ENCODE measurements at places on chromosomes 5 and 9. TPM values are rescaled to one million over a fixed set of nuclear protein-coding genes. Genes with fewer than 3 reads are reported as not detected.

COL23A1 gene
- 7.0 TPM for total RNA-seq

GRCh38 chr5:151663617-151664293 is 23.0 kb downstream of the SPARC start:
- DNase-seq: no peak

- DNase-seq: no peak
Measured at GRCh38 chr9:32741706-32742105, 41.6 kb upstream of the TMEM215 start.

TLX3 gene
- total RNA-seq: not detected

DNA sequence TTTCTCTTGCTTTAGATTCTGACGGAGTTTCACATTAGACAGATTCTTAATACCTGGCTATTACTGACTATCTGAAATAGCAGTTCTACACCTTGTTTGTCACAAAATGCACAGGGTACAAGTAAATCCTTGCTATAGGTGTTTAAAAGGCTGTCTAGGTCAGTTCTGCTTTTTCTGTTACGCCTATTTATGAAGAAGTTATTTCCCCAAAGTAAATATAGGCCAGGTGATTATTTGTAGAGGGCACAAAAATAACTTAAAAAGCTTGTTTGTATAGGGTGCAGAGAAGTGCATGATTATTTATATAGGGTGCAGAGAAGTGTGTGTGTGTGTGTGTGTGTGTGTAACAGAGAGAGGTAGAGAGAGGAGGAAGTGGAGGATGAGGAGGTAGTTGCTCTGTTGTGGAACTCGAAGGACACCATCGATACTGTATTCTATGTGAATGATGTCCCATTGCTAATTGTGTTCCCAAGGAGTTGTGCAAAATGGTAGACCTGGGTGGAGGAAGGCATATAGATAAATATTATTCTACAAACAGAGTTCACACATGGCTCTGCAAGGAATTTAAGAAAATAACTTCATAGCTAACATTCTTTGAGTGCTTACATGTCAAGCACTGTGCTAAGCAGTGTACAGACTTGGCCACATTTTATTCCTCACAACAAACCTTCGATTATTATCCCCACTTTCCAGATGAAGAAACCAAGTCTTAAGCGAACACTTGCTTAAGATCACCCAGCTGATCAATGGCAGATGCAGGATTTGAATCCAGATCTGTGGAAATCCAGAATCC is 96.3 kb upstream of the EQTN start:
- DNase-seq: no peak

PNPLA7 gene
- total RNA-seq: 37.5 TPM

- DNase-seq: no peak
Measured at GRCh38 chr5:80933036-80933435, 27.1 kb upstream of the RASGRF2 start.

- no peak for DNase-seq
Measured at GRCh38 chr5:118146824-118147223, 841.5 kb downstream of the DTWD2 start.

DNA sequence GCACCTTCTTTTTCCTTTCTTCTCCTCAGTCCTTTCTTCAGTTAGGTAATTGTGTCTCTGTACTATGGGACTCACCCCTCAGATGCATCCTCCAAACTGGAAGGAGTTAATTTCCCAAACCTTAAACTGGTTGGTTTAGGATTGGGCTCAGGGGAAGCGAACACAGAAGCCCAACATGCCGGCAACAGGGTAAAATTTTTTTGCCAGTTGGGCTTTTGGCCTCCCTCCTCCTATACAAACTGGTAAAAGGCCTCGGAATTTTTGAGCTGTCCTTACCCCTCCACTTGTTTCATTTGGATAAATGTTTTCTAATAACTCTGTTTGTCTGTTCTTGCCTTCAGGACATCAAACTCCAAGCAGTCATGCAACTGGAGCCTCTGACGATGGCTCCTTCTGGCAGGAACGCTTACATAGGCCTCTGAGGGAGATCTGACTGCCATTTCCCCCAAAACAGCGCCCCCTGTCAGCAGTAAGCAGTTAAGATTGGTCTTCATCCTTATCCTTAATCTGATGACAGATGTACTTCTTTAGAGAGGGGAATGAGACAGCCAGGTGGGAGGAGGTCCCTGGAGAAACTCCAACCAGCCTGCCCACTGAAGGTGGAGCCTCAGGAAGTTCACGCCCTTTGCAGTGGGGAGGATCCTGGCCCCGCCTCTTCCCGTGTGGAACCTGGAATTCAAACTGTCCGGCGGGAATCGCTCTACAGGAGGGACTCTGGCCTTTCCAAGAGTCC is 57.8 kb upstream of the SPINK5 start:
- no peak for DNase-seq

- DNase-seq: no peak
Measured at GRCh38 chr5:160727296-160727997, 124.6 kb downstream of the ATP10B start.

ZNF883 gene
- total RNA-seq: not detected

GRCh38 chr9:135082536-135082935 is 4.9 kb upstream of the OLFM1 start:
- no peak for DNase-seq

SNCAIP gene
- total RNA-seq: 10.5 TPM

PLAC8L1 gene
- total RNA-seq: not detected

FOXD4L3 gene
- total RNA-seq: not detected

DNA sequence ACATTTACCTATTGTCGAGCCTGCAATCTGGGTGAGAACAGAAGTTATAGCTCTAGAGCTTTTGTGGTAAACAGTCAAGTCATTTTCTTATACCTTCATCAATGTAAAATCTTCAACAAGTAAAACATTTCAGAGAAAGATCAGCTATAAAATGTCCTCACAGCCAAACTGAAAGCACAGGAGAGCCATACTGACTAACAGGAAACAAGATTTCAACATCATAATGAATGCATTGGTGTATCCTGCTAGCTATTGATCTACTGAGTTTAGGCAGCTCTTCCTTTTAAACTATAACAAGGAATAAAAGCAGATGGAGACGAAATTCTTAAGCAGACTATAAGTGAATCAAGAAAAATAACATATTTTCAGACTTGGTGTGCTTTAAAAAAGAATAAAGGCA is 1522.9 kb upstream of the WWC1 start:
- no peak for DNase-seq

BNC2 gene
- total RNA-seq: 4.8 TPM

DNA sequence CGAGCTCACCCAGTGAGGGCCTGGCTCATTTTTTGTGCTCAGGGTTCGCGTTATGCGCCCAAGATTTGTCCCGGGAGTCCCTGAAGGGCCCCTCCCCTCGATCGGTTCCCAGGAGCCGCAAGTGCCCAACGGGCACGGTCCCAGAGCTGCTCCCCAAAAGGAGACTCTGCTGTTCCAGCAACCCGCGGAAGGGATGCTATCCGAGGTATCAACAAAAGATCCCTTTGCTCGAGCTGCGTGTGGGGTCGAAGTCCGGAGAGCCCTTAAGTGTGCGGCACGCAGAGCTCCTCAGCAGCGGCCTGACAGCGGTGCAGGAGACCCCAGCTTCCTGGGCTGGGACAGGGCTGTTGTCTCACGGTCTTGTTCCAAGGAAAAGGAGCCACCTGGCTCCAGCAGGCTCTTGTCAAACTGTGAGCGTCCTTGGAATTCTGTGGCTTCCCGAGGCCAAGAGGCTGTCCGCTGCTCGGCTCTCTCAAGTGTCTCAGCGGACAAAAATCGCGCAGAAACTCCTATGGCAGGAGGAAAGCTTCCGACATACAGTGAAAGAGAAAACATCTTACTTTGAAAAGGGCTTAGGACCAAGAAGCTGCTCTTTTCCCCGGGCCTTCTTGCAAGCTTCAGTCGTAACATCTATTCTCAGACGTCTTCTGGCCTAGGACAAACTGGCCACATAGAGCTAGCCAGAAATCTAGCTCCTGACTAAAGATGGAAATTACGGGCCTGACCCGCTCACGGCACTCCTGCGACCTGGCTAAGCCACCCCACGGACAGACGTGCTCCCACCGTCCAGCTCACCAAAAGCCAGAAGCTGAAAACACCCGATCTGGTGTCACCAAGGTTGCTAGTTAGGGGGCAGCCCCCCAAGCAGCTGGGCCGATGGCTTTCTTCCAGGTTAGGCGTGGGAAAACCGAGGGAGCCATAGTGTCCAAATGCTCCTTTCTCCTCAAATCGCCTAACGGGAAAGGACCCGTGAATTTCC is 2.6 kb upstream of the FOXB2 start:
- no peak for DNase-seq

- DNase-seq: no peak
Measured at GRCh38 chr5:59058969-59059687, 476.3 kb downstream of the RAB3C start.

- DNase-seq: no peak
Measured at GRCh38 chr5:122699201-122699600, 75.7 kb upstream of the SNX2 start.

- no peak for DNase-seq
Measured at GRCh38 chr5:179061025-179061424, 852 bp downstream of the ZNF354C start.

- DNase-seq: no peak
Measured at GRCh38 chr5:31023105-31023504, 170.4 kb upstream of the CDH6 start.

GRCh38 chr5:74626386-74627222 is 13.9 kb downstream of the ENC1 start:
- DNase-seq: no peak

PCDHB4 gene
- total RNA-seq: not detected

- DNase-seq: no peak
Measured at GRCh38 chr5:169988947-169989346, 8.7 kb upstream of the INSYN2B start.

DNA sequence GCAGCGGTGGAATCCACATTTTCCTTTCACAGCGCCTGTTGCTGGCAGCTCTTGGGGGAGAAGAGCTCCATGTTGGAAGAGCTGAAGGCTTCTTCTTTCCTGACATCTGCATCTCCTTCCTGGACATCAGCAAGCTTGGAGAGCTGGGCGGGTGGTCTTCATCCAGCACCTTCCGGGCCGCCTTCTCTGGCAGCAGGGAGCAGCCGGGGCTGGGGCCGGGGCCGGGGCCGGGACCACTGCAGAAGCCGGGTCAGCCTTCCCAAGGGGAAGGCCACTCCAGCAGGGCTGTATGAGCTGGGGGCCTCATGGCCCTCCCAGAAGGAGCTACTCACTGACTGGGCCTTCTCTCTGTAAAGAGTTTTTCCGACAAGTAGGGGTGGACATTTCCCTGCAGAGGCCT is 787.5 kb downstream of the TLE4 start:
- no peak for DNase-seq

GRCh38 chr9:71884005-71884404 is 27.0 kb downstream of the ABHD17B start:
- no peak for DNase-seq

GRCh38 chr5:159215886-159216285 is 6.5 kb upstream of the RNF145 start:
- DNase-seq: no peak

SCGB3A2 gene
- not detected for total RNA-seq

- DNase-seq: peak; percentile 19
Measured at GRCh38 chr9:137317021-137317717, 15.1 kb upstream of the NRARP start.

DNA sequence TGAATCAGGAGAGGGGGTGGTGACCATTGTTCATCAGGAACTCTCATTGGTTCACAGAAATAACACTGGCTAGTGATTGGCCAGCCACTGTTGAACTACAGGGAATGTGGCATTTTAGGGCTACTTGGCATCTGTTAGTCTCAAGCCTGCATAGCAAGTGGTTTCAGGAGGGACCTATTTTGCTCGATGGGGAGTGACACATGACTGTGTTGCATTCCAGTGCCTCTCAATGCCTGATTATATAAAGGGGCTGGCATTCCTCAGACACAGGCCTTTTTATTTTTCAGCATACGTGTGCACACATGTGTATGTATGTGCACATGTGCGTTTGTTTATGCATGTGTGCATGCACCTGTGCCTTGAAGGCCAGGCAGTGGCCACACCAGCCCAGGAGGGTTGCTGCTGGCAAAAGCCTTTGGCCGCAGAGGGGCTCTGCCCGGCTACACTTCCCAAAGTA is 23.2 kb downstream of the FGD3 start:
- DNase-seq: no peak

SPINK13 gene
- not detected for total RNA-seq

DNA sequence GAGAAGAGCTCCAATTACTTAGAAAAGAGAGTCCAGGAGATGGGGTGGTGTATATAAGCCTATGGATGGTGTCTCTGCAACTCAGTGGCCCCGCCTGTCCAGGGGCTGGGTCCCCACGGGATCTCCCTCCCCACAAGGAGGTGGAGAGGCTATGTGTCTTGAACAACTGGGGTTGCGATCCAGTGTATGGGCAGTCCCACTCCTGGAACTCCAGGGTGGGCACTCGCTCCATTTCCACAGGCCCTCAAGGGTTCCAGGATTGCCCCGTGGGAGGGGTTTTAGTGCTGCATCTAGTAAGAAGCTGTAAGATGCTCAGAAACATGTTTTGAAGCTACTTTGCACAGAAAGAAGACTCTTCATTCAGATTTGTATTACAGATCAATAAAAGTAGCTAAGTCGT is 558 bp upstream of the SMAD5 start:
- no peak for DNase-seq

GRCh38 chr5:18334949-18335348 is 700.7 kb downstream of the TAF11L14 start:
- no peak for DNase-seq

- no peak for DNase-seq
Measured at GRCh38 chr5:14064841-14065240, 78.3 kb upstream of the TRIO start.

DNA sequence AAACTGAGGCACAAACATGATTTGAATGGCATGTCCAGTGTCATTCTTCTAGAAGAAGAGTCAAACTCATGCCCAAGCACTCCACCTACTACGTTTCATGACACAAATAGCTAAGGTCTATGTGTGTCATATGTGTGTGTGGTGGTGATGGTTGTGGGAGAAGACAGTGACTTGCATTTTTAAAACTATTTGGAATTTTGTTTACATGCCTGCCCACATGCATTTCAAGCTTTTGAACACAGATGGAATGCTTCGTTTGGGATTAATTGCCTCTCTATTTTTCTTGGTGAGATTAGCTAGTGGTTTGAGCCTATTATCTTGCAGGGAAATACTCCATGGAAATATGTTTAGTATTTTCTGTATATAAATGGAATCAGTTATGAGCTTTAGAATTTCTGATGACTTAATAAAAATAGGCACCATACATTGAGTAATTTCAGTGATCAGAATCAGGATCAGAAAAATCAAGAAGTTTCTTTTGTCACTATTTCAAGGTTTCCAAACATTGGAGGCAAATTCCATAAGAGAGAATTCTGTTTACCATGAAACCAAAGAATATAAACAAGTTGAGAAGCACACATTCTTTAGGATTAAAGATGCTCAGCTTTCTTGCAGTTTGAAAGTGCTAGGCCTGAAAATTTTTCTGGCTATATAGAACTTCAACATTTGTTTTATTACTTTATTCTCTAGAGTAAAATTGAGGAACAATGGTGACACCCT is 260.3 kb upstream of the SEMA6A start:
- no peak for DNase-seq

ASS1 gene
- 37.3 TPM for total RNA-seq

GRCh38 chr5:149205625-149206523 is 64.6 kb downstream of the ABLIM3 start:
- DNase-seq: no peak

DNA sequence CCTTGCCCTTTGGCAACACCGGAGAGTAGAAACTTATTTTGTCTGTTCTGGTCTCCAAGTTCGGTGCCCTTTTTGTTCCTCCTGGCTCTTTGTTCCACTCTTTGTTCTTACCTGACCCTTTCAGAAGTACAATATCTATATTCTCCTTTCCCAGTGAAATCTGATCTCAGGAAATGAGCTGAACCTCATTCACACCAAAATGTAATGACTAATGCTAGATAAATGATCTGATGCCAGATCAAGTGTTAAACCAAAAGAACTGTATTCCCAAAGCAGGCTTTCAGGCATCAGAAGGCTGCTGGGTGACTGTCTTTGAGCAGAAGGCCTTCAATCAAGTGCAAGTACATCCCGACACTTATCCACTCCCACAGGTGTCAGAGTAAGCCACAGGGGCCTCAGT is 156.4 kb downstream of the SPOCK1 start:
- DNase-seq: no peak
